Naive thymus-derived CD8-positive, alpha-beta T cell (primary cell): ENCODE measurements at places on chromosomes 13 and 19.

- DNase-seq: no peak
Measured at GRCh38 chr19:46435009-46435408, 6.3 kb upstream of the PNMA8C start.

GRCh38 chr13:42794577-42795275 lies 13.3 kb downstream of the FAM216B start:
- DNase-seq: no peak

- no peak for DNase-seq
Measured at GRCh38 chr13:104635879-104636278, 1569.7 kb upstream of the SLC10A2 start.

DNA sequence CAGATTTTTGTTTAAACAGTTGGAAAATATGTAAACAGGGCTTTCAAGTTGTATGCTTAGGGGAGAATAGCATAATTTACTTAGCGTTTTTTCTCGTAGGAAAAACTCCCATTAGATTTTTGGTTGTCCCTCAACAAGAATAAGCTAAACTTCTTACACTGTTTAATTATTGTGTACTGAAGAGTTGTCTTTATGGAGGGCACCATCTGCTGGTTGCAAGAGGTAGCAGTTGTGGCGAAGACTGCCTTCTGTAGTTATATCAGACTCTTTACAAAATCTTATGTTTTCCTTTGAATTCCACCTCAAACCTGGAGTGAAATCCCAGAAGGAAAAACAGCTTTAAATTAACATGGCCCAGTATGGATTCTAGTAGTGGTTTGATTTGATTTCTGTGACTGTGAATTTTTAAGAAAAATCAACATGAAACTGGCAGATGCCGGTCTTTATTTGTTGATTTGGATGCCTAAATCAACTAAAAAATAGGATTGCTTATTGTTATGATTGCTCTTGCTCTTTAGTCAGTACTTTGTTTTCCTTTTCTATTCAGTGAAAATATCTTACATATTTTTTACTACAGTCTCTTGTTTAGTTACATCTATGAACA lies 53.4 kb downstream of the PDS5B start:
- DNase-seq: peak; percentile 42

GRCh38 chr13:72852207-72852606 lies 70.3 kb downstream of the PIBF1 start:
- no peak for DNase-seq

GRCh38 chr13:99135591-99135990 lies 65.1 kb upstream of the UBAC2 start:
- DNase-seq: no peak

DNA sequence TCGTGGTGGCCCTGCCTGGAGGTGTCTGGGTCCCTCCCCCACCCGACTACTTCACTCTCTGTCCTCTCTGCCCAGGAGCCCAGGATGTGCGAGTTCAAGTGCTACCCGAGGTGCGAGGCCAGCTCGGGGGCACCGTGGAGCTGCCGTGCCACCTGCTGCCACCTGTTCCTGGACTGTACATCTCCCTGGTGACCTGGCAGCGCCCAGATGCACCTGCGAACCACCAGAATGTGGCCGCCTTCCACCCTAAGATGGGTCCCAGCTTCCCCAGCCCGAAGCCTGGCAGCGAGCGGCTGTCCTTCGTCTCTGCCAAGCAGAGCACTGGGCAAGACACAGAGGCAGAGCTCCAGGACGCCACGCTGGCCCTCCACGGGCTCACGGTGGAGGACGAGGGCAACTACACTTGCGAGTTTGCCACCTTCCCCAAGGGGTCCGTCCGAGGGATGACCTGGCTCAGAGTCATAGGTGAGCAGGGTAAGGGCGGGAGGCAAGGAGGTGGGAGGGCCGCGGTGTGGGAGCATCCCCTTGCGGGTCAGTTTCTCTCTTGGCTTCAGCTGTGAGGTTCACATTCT lies 19.2 kb downstream of the NECTIN2 start:
- no peak for DNase-seq

DNA sequence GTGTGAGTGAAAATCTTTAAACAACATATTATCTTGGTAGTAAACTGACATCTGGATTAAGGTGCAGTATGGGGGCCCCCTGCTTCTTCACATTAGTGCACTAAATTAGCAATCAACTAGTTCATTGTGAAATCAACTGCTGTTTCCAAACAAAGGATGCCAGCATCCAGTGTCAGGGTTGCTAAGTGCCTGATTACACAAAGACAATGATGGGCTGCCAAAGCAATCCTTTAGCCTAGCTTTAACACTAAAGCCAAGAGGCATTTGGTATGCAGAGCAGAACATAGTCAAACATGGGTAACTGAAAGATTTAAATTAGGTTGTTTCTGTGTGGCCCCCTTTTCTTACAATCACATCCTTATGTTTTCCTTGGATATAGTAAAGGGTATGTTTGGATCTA lies 543.1 kb upstream of the SLITRK5 start:
- no peak for DNase-seq

DNA sequence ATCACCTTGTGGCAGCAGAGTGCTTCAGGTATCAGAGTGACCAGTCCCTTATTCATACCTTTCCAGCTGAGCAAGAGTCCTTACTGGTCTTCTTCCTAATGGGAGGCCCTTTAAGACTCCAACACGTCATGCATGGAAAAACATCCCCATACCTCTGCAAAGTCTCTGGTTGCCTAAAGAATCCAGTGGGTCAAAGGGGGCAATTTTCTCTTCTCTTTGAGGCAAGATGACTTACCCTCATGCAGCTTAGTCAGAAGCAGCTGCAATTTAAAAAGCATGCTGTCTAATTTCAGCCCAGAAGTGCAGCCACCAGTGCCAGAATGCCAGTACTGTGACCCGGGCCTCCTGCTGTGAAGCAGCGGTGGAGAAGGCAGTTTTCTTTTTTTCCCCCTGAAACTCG lies 18.7 kb downstream of the PPP5C start:
- DNase-seq: no peak

- no peak for DNase-seq
Measured at GRCh38 chr13:93292366-93292765, 65.8 kb downstream of the GPC6 start.

- DNase-seq: no peak
Measured at GRCh38 chr19:41595890-41596280, 19.9 kb downstream of the CEACAM21 start.
